ENCODE measurements at places on chromosomes 1 and 21.

DNA sequence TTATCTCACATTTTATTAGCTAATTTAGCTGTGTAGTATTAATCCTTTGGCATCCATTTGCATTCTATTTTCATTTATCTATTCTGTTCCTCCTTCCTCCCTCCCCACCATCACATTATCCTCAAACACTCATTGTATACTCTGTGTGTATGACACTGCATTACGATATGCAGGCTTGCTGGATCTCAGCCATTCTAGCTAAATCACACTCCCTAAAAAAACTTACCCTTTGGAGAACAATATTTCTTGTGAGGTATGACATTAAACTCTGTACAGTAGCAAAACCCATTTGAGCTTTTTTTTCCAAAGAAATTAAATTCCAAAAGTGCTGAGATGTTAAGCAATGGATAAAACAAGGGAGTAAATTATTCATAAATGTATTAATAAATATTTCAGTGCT, 11.4 kb upstream of the RAB3GAP2 start:
- no peak for DNase-seq

GRCh38 chr1:72280131-72280530, 2.2 kb downstream of the NEGR1 start:
- no peak for DNase-seq

- DNase-seq, result peak; percentile 63
Measured at GRCh38 chr1:235093696-235094592, 34.7 kb downstream of the TOMM20 start.

GRCh38 chr1:241614144-241614543, 26.0 kb downstream of the CHML start:
- DNase-seq, result no peak

DNA sequence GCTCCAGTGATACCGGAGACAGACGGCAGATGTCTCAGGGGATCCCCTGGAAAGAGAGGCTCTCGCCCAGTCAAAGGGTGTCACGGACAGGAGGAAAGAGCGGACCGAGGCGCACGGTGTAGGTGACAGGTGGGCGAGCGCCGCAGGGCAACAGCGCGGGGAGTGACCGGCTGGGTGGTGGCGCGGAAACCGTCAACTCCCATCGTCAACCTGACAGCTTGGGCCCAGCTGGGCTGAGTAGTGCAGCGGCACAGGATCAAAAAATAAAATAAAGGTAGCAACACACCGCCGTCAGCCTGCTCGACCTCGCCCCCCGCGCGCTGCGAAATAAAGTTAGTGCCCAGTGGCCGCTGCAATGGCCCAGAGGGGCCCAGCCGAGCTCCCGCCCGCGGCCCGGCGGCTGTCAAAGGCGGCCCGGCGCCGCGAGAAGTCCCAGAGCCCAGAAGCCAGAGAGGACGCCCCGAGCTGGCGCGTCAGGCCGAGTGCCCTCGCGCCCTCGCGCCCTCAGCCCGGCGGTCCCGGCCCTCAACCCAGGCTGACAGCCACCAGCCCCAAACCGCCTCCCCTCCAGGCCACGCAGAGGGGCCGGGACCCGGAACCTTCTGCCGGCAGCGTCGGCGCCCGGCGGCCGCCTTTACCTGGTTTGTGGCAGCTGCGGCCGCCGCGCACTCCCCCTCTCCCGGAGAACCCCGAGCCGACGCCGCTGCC, at the start of gene LYST:
TSS of gene LYST (minus strand) at position 702 of the 708 bp plus-strand sequence. CDS start 36,489 bp downstream, outside the sequence.
- DNase-seq, result peak; percentile 48

DNA sequence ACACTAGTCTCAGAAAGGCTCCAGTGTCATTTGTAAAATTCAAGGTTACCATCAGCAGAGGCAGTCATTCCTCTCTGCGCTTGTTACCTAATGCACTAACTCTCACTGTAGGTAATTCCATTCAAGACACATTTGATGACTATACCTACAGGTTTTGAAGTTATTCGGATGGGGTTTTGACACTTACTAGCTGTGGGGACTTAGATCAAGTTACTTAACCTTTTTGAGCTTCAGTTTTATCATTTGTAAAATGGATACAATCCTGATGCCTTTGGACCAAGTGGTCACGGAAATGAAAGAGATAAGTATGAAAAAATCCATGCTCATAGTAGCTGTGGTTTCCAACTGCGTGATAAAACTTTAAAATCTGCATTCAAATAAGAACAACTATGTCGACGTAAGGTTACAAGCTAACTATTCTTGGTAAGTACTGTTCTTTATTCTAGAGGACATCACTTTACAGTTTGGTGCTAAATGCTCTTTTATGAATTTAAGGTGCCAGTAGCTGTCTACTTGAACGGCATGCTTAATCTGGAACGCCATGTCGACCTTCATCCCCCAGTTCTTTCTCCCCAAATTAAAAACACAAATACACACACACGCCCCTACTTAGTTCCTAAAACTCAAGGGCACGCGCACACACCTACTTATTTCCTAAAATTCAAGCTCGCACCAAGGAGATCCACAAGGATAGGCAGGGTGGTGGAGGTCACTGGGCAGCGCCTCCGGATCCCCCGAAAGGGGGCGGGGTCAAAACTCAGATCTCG, 550 bp upstream of the NFYC start:
- no peak for DNase-seq

- DNase-seq, result no peak
Measured at GRCh38 chr1:116751146-116751545, 3.1 kb upstream of the CD2 start.

- no peak for DNase-seq
Measured at GRCh38 chr1:171872430-171872829, 31.1 kb downstream of the DNM3 start.

- no peak for DNase-seq
Measured at GRCh38 chr1:2928366-2929325, 92.6 kb upstream of the ACTRT2 start.

GRCh38 chr1:186829686-186830587, 1.2 kb downstream of the PLA2G4A start:
- no peak for DNase-seq

- DNase-seq, result peak; percentile 73
Measured at GRCh38 chr1:45014321-45015028, 2.4 kb downstream of the UROD start.

DNA sequence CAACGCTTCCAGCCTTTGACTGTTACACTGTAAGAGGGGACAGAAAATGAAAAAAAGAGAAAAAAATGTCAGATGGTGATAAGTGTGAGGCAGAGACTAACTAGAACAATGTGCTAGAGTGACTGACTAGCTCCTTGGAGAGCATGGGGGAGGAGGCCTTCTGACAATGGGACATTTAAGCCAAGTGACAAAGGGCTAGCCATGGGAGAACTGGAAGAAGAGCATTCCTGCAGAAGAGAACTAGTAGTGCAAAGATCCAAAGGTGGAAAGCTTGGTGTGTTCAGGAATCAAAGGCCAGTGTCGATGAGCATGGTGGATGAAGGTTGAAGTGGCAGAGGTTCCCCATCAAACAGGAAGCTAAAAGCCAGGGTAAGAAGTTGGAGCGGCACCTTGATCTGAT, 25.8 kb downstream of the STYXL2 start:
- no peak for DNase-seq

DNA sequence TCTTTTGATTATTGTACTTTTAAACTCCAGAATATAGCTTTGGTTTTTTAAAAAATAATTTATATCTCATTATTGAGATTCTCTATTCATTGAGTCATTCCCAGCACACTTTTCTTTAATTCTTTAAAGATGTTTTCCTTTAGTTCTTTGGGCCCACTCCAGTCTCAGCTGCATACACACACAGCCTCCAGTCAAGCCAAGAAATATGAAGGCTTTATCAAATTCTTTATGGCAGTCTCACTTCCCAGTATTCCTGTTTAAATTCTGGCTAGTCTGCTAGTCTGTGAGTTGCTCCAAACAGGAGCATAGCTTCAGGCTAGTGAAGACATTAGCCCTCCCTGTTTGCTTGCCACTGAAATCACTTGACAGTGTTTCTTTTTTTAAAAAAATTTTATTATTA, 61.2 kb downstream of the CRP start:
- peak; percentile 74 for DNase-seq

GRCh38 chr21:25283720-25284119, 323.6 kb downstream of the MRPL39 start:
- DNase-seq, result peak; percentile 51

- peak; percentile 84 for DNase-seq
Measured at GRCh38 chr21:25934771-25935224, 200.0 kb downstream of the GABPA start.

DNA sequence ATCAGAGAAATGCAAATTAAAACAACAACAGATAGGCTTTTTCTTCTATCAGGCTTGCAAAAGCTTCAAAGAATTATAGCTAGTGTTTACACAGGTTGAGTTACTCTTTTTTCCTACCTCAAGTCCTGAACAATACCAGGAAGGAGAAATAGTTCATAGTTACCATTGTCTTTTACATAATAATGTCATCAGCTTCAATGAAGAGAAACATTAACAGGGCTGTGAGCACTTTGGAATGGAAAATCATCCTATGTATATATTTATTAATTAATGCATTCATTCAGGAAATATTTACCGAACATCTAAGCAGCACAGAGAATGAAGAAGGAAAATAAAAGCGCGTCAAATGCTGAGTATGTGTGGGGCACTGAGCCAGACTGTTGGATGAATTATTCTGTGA, 197.3 kb downstream of the ZBTB18 start:
- no peak for DNase-seq

DNA sequence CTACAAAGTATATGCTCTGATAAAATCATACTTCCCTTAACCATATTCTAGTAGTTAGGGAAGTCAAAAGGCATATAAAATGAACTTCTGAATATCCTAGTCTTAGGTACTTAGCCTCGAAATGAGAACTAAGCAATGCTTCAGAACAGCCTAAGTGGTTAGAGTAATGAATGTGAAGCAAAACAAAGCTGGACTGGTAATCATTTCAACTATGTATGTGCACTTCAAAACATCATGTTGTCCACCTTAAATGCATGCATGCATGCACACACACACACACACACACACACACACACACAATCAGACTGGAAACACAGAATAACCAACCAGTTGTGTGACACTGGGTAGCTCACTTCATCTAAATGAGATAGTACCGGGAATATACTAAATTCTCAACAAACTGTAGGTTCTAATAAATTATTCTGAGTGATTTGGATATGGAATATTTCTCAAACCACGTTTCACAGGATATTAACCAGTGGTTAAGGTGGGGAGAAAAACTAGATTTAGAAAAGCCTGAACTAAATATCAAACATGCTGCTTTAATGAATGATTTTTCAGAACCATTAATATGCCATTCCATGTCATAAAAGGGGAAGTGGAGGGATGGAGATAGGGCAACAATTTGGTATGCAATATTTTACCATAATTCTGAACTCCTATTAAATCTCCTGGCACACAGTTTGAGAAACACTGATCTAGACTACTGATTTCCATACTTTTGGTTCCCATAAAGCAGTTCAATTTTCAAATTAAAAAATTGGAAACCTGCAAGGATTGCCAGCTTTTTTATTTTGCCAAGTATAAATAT, 19.5 kb downstream of the RNF115 start:
- DNase-seq, result no peak

DNA sequence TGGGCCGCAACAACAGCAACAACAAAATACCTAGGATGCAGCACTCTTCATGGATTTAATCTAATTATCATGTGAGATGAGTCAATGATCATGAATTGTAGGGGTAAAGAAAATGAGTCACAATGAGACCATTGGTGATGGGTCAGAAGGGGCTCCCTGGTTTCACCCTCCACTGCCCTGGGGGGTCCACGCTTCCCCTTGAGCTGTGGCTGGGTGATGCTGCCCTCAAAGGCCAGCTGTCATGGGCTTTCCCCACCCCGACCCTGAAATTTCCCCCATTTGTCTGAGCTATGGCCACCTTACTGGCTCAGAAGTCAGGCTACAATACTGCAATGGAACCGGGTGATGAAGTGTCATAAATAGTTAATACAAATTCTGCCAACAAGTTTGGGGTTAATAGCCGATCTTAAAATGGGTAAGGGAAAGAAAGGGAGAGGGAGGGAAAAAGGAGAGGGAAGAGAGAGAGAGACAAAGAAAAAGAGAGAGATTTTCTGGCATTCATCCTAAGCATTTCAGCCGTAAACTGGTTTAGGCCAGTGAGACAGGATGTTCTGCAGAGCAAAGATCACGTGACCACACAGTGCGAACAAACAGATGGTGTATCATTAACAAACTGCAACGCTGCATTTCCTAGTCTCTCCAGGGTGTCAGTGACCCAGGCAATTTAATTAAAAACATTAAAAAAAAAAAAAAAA, 143.4 kb upstream of the ERRFI1 start:
- DNase-seq, result peak; percentile 91

DNA sequence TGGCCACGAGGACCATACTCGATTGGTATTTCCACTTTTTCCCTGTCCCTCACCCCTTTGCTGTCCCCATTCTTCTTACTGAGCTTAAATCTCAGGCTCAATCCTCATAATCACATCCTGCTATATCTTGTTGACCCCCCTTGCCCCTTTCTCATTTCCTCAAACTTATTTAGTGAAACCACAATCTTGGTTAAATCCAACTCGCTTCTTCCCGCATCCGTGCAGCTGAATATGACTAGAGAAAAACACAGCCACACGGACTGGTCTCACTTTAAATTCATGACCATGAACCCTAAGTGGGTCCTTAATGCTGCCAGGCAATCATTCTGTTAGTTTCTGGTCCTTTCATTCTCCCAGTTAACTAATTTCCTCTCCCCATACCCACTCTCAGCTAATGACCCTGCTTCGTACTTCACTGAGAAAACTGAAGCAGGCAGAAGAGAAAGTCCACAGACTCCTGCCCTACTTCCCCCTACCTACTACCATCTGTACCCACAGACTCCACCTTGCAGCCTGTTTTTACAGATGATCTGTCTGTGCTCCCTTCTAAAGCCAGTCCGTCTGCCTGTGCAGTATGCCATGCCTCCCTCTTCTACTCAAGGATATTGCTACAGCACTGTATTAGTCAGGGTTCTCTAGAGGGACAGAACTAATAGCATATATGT, 96.8 kb upstream of the LMO4 start:
- no peak for DNase-seq

- peak; percentile 57 for DNase-seq
Measured at GRCh38 chr1:47738560-47739182, 258.5 kb downstream of the TRABD2B start.

DNA sequence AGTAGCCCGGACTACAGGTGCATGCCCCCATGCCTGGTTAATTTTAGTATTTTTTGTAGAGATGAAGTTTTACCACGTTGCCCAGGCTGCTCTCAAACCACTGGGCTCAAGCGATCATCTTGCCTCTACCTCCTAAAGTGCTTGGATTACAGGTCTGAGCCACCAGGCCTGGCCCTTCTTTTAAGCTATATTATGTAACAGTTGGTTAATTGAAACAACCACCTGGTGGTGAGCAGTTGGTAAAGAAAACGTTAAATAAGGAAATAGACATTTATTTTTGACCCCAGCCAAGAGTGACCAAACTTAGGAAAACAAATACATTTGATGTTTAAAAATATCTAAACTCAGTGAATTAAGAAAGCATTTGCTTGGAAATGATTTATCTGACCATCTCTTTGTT, 12.1 kb upstream of the PDC start:
- no peak for DNase-seq

GRCh38 chr1:13643017-13643416, 57.0 kb upstream of the PRDM2 start:
- no peak for DNase-seq

GRCh38 chr1:184330875-184331274, 56.0 kb upstream of the C1orf21 start:
- no peak for DNase-seq
